ENCODE measurements at places on chromosomes 16 and 17. TPM values are rescaled to one million over a fixed set of nuclear protein-coding genes. Genes with fewer than 3 reads are reported as not detected.
A peak's percentile ranks its signal among the peaks of the same experiment; 100 is the strongest.

DNA sequence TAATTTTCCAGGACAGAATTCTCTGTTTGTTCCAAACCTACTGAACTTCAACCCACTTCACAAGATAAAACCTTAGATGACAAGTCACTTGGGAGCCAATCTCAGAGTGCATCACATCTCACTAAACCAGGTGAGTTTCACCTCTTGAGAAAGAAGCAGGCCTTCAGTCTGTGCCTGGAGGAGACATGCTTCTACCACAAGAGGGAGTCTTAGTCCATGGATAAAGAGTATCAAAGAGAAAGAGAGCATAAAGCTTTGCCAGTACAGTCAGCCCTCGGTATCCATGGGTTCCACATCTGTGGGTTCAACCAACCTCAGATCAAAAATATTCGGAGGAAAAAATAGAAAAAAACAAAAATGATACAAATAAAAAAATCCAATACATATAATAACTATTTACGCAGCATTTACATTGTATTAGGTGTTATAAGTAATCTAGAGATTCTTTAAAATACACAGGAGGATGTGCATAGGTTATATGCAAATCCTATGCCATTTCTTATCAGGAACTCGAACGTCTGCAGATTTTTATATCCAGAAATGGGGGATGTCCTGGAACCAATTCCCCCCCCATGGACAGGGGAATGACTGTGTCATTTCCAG lies 37.7 kb downstream of the DUSP14 start:
- peak; percentile 76 for DNase-seq

DNA sequence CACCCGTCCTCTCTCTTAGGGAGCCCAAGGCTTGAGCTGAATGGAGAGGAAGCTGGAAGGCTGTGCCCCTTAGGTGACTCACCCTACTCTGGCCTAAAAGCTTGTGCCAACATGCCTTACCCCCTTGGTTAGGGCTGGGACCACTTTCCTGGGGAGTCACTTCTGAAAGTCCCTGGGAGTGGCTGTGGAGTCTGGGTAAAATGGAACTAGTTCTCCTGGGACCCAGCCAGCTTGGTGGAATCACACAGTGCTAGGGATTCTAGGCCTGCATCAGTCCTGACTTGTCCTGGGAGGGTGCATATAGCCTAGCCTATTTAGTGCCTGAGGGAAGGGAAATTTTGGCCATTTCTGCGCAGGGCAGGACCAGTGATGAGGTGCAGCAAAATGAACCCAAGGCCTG lies 10.5 kb downstream of the MMP28 start:
- DNase-seq, result no peak

DNA sequence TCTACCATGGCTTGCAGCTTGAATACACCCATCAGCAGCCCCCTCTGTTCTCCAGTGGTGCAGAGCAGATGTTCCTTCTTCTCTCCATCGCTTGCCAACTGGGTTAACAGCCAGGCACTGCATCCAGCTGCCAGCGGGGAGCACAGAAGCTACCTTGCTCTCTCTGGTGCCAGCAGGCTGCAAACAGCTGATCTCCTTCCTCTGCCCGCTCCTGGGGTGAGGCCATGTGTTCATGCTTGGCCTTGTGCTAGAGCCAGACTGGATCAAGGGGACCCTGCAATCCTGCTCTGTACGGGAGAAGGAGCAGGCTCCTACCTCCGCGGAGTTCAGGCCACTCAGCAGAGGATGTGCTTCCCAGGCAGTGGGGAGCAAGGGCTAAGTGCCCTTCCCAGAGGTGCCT lies 24.1 kb upstream of the ENGASE start:
- no peak for DNase-seq

DNA sequence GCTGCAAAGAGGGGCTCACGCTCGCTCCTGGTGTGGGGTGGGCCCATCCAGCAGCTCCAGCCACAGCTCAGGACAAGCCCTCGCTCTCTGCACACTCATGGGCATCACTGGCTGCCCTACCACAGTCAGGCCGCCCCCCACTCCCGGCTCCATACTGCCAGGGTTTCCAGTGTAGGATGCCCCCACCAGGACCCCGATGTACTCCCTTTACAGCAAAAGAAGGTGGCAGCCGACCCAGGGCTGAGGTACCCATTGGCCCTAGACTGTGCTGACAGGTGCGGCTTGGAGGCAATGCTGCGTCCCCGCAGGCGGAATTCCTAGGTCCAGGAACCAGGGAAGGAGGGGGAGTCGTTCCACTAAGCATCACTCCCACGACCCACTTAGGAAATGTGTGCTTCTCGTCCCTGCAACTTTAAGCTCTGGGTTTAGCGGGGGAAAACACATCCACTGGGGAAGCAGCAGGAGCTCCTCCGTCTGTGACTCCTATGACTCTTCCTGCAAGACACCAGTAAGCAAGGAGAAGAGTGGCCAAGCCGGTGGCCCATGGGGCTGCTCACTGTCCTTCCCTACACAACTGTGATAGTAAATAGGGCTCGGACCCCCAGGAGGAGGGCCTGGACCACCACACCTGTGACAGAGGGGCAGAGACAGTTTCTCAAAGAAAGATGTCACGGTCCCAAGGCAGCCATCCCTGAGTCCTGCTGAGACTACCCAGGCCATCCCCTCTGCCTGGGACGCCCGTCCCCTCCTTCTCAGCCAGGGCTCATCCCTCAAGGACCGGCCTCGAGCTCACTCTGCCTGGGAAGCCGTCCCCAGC lies 13.1 kb downstream of the CORO7 start:
- peak; percentile 31 for DNase-seq

Gene CCDC200
- not detected for total RNA-seq

- peak; percentile 70 for DNase-seq
Observed at GRCh38 chr17:42111871-42112551, 503 bp downstream of the DHX58 start.

GRCh38 chr17:45230410-45230786 lies 8.7 kb downstream of the FMNL1 start:
- DNase-seq, result peak; percentile 30

Gene FZD2
- total RNA-seq, result 21.1 TPM

- no peak for DNase-seq
Observed at GRCh38 chr16:67740391-67740790, 21.3 kb upstream of the GFOD2 start.

Gene CBLN1
- 2.5 TPM for total RNA-seq

Gene ZNF778
- total RNA-seq, result 10.1 TPM

GRCh38 chr16:57319646-57320045 lies 35.2 kb upstream of the PLLP start:
- DNase-seq, result no peak

DNA sequence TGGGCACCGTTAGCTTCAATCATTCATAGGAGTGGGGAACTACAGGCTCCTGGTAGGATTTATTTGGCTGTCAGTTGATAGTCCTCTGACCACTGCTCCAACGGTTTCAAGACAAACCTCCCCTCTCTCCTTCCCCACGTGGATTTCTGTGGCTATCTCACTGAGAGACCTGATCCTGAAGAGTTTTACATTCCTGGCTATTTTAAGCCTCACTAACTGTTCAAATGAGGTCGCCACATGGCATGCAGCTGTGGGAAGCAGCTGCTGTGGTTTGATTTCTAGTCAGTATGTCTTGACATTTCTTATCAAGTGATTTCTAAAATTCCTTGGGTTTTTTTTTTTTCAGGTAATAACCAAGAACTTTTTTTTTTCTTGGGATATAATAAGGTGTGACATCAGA lies 38.3 kb downstream of the CDK5R1 start:
- DNase-seq, result no peak

- no peak for DNase-seq
Observed at GRCh38 chr17:50598487-50598886, 36.2 kb upstream of the ABCC3 start.
